Cardiac muscle cell (in vitro differentiated cells and primary cell): ENCODE measurements at places on chromosomes 3 and 15. TPM values are rescaled to one million over a fixed set of nuclear protein-coding genes. Genes with fewer than 3 reads are reported as not detected.

Gene TUSC7
- not detected in 2 replicates for total RNA-seq

Gene GPR156
- total RNA-seq = 0.18 and 0.36 TPM in 2 replicates

Gene CPLX3
- total RNA-seq = not detected in 2 replicates

Gene GHRL
- total RNA-seq = 0.18 TPM in 1 of 2 replicates, not detected in the other

Gene EPHB1
- 0.45 and 0.56 TPM in 2 replicates for total RNA-seq

Gene SPSB4
- total RNA-seq = 66.4 and 82.2 TPM in 2 replicates

Gene ADPGK
- total RNA-seq = 32.3 and 40.0 TPM in 2 replicates

Gene OTOL1
- 0.07 TPM in 1 of 2 replicates, not detected in the other for total RNA-seq

DNA sequence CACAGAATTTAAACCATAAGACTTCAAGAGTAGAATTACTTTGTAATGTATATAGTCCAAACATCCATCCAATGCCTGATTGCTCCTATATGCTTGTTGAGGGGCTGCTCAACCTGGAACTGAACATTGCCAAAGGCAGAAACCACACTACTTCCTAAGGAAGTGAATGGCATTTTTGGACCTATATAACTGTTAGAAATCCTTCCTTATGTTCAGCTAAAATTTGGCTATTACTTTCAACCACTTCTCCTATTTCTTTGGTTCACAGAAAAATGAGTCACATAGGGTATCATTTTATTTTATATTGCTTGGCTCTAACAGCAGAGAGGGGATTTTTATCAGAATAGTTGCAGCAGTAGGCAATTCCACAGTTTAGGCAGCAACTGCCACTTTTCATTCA, 342.1 kb downstream of the SLC9A9 start:
- H3K36me3 ChIP-seq = no peaks in the 10 kb centered on the region
- H3K4me1 ChIP-seq = no peaks in the 10 kb centered on the region
- H3K4me3 ChIP-seq = no peak overlapping the region
- no peaks in the 10 kb centered on the region for H3K27me3 ChIP-seq
- no peak overlapping the region for H3K27ac ChIP-seq

GRCh38 chr3:139231555-139232281, 112.1 kb upstream of the MRPS22 start:
- H3K36me3 ChIP-seq = no peaks in the 10 kb centered on the region
- H3K27ac ChIP-seq = no peak overlapping the region
- H3K4me1 ChIP-seq = peaks cover 6% of the 10 kb centered on the region
- H3K4me3 ChIP-seq = no peak overlapping the region
- H3K27me3 ChIP-seq = no peaks in the 10 kb centered on the region

DNA sequence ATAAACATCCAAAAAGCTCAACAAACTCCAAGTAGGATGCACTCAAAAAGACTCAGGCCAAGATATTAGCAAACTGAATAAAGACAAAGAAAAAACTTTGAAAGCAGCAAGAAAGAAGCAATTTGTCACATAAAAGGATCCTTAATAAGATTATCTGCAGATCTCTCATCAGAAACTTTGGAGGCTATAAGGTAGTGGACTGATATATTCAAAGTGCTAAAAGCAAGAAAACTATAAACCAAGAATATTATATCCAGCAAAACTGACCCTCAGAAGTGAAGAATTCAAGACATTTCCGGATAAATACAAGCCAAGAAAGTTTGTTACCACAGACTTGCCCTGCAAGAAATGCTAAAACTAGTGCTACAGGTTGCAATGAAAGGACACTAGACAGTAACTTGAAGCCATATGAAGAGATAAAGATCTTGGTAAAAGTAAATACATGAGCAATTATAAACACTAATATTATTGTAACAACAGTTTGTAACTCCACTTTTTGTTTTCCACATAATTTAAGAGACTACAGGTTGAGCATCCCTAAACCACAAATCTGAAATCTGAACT, 23.6 kb downstream of the C3orf33 start:
- no peak overlapping the region for H3K27ac ChIP-seq
- H3K4me3 ChIP-seq = no peak overlapping the region
- DNase-seq = no peak

DNA sequence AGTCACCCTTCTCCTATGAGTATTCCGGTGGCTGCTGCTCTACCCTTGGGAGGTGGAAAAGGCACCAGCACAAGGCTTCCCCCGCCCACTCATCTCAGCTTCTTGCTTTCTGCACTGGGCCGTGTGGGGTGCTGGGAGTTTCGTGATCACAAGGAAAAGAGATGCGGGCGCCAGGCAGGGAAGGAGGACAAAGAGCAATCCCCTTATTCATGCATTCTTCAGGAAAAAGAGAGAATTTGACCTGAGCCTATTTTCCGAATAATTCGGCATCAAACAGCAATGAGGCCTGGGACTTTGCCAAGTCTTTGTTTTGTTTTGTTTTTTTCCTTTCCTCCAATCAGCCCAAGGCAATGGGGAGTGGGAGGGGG, 102.2 kb upstream of the LPP start:
- H3K27me3 ChIP-seq = peaks cover 13% of the 10 kb centered on the region
- no peak for DNase-seq
- H3K36me3 ChIP-seq = no peaks in the 10 kb centered on the region
- no peak overlapping the region for H3K27ac ChIP-seq
- H3K4me3 ChIP-seq = no peak overlapping the region
- peaks cover 7% of the 10 kb centered on the region for H3K4me1 ChIP-seq
